Sigmoid colon (tissue), 7 donors: ENCODE measurements at places on chromosomes 4 and X. TPM values are rescaled to one million over a fixed set of nuclear protein-coding genes. Genes with fewer than 3 reads are reported as not detected.

MTMR1 gene
- total RNA-seq = 27.0 TPM

DNA sequence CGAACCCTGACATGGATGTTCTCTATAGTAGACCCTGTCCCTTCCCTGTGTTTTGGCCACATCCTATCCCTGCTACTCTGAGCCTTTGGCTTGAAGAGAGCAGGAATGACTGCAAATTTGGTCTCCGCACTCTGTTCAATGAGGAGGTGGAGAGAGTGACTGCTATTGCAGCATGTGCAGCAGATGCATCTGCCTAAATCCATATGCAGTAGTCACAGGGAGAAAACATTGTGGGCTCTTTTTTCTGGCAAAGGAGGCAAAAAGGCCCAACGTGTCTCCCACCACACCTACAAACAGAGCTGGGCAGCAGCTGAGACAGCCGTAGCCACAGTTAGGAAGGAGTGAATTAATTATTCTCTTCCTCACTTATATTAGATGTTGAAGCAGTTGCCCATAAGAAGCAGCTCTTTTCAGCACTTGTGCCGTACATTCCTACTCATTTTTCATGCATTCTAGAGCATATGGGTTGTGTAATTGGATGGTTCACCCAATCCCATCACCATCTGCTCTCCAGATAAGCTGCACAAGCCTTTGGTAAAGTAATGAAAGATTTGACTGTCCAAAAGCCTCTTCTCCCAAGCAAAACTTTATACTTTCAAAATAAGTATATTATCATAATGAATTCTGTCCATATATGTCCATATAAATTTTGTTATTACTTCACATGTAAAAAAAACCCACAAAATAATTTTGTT is 147.9 kb upstream of the FAM47A start:
- no peak for DNase-seq
- no peak overlapping the region for H3K4me3 ChIP-seq
- H3K27ac ChIP-seq = no peak overlapping the region
- H3K27me3 ChIP-seq = no peaks in the 10 kb centered on the region

- H3K27ac ChIP-seq = peak overlapping the region; percentile 6
- no peak for DNase-seq
- peaks cover 11% of the 10 kb centered on the region for H3K27me3 ChIP-seq
- H3K4me3 ChIP-seq = peak overlapping the region; percentile 4
These were observed 1.4 kb downstream of the EDNRA start for GRCh38 chr4:147482281-147482680.

DNA sequence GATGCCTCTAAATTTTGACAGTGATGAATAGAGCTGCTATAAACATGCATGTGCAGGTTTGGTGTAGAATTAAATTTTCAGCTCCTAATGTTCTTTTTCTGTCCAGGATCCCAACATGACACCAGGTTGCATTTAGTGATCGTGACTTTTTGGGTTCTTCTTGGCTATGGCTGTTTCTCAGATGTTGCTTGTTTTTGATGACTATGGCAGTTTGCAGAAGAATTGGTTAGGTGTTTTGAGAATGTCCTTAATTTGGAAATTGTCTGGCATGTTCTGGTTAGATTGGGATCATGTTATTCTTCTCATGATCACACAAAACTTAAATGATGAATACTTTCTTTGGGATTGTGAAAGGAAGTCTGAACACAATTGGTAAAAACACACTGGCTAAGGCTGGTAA is 3.7 kb upstream of the FGFBP1 start:
- H3K27ac ChIP-seq = no peak overlapping the region
- no peak for DNase-seq
- H3K27me3 ChIP-seq = no peaks in the 10 kb centered on the region
- H3K36me3 ChIP-seq = no peaks in the 10 kb centered on the region
- H3K4me3 ChIP-seq = no peak overlapping the region
- no peaks in the 10 kb centered on the region for H3K4me1 ChIP-seq

- peak overlapping the region; percentile 89 for H3K27ac ChIP-seq
- peak overlapping the region; percentile 77 for H3K4me3 ChIP-seq
- no peaks in the 10 kb centered on the region for H3K27me3 ChIP-seq
- H3K4me1 ChIP-seq = peaks cover 9% of the 10 kb centered on the region
- no peaks in the 10 kb centered on the region for H3K36me3 ChIP-seq
These were observed 4.0 kb downstream of the EFNB1 start for GRCh38 chrX:68832516-68833447.

DNA sequence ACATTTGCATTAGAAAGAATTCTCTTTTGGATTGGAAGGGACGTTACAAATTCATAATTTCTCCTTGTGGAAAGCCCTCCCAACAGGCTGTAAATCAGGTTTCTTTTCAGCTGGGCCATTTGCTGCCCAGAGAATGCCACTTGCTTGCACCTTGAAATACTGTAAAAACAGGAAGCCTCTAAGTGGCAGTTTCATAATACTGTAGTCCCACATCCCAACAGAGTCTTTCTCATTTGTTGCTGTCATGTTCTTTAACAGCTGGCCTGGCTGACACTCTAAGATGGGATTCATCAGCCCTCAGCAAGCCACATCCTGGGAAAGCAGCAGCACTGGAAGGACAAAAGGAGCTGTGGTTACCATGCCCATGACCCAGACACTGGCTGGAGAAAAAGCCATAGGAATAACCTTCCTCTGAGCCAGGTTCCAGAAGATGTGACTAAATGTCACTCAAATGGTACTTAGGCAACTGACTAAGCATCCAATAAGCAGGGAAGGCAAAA is 221.9 kb upstream of the MBNL3 start:
- DNase-seq = no peak
- no peaks in the 10 kb centered on the region for H3K4me1 ChIP-seq
- H3K36me3 ChIP-seq = no peaks in the 10 kb centered on the region
- H3K27me3 ChIP-seq = no peaks in the 10 kb centered on the region

DNA sequence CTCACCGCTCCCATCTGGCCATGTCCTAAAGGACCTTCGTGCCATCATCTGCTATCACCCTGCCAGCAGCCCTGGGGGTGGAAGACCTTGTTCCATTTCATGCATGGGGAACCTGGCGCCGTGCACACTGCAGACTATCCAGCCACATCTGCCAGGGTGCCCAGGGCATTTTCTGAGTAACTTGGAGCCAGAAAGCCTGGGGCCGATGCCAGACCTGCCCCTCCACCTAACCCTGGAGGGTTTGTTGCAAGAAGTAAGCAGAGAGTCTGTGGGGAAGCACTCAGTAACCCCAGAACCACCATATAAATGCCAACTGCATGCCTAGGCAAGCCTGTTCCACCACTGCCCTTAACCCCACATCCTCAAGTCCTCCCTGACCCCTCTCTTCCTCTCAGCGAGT is 7.3 kb downstream of the HAUS7 start:
- no peaks in the 10 kb centered on the region for H3K27me3 ChIP-seq
- no peak overlapping the region for H3K4me3 ChIP-seq
- H3K4me1 ChIP-seq = no peaks in the 10 kb centered on the region
- no peak overlapping the region for H3K27ac ChIP-seq
- no peak for DNase-seq
- no peaks in the 10 kb centered on the region for H3K36me3 ChIP-seq

GRCh38 chr4:11271263-11271662 is 157.4 kb downstream of the HS3ST1 start:
- H3K4me3 ChIP-seq = no peak overlapping the region
- H3K36me3 ChIP-seq = no peaks in the 10 kb centered on the region
- H3K4me1 ChIP-seq = no peaks in the 10 kb centered on the region
- no peak overlapping the region for H3K27ac ChIP-seq
- no peak for DNase-seq

DNA sequence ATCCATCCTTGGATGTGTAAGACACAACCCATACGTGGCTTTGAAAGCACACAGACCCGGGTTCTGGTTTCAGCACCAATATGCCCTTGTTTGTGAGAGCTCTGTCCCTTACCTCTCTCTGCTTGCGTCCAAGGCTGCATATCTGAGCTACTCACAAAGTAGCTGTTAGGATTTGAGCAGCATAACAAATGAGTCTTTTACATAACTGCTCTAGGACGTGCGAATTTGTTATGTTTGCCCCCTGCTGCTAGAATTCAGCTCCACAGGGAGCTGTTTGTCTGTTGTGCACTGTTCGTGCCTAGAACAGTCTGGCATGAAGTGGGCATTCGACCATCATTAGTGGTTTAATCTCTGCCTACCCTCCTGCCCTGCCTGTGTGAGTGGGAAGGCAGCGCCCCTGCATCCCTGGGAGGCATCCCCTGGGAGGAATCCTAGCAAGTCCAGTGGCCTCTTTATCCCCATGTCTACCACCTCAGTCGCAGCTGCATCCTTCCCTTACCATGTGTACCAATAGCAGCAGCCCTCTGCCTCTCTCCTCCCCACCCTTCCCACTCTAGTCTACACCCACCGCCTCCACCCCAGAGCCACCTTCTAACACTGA is 42.1 kb downstream of the SLC2A9 start:
- no peak overlapping the region for H3K4me3 ChIP-seq
- no peak overlapping the region for H3K27ac ChIP-seq
- no peaks in the 10 kb centered on the region for H3K36me3 ChIP-seq
